Activated T-helper 1 cell treated with anti-CD3 and anti-CD28 coated beads, Interleukin-12 subunit alpha, Interleukin-12 subunit beta, Interleukin-2, Interleukin-4 antibody, amounts not matched to agents 30 ng/mL and 10 ng/mL and 1 ng/mL, durations not matched to agents 14 hours and 24 hours and 36 hours (primary cell): ENCODE measurements at places on chromosomes 11 and 22.

- DNase-seq, result peak; percentile 12
These were observed 40.4 kb downstream of the BCR start for GRCh38 chr22:23220485-23221350.

DNA sequence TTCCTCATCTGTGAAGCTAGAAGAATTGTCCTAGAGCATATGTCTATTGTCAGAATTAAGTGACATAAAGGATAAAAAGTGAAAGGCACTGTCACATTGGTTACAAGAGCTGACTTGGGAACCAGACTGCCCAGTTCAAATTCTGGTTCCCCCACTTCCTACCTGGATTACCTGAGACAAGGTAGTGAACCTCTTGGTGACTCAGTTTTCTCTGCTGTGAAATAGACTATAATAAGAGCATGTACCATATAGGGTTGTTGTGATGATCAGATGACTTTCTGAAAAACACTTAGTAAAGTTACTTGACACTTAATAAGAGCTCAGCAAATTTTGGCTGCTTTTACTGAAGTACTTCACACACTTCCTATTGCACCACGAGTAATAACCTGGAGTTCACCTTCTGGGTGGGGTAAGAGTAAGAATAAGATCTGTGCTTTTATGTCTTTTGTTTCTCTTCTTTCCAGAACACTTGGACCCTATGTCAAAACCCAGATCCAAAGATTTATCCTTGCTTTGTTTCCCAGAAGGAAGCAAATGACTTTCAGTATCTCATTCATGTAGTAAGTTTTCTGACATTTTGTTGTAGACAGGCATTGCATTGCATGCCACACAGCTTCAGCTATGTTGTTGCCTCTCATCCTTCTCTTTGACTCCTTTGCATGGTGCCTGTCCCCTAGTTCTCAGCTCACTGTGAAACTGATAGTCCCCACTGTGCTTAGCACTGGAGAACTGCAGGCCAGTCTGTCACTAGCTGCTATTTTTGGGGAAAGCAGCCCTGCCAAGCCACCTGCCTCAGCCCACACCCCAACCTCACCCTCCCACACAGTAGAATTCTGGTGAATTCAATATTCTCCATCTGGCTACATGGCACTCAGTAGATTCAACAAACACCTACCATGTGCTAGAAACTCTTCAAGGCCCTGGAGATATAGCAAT is 121.8 kb upstream of the POU2AF2 start:
- DNase-seq, result no peak

- no peak for DNase-seq
These were observed 23.3 kb upstream of the PPFIA1 start for GRCh38 chr11:70247042-70247709.

DNA sequence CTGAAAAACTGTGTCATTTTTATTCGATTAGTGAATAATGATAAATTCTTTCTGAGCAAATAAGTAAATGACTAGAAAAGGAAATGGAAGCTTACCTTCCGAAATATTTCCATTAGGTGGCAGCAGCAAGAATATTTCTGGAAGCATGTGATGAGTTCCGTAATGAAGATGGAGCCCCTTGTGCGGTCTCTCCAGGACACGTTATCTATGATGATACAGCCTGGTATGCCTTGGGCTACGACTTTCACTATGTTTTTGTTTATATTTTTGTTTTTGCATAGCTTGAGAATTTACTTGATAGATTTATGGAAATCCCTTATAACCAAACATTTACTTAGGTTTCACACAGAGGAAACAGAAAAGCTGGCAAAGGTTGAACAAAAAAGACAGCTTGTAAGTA is 25.7 kb downstream of the CASP5 start:
- DNase-seq, result no peak

DNA sequence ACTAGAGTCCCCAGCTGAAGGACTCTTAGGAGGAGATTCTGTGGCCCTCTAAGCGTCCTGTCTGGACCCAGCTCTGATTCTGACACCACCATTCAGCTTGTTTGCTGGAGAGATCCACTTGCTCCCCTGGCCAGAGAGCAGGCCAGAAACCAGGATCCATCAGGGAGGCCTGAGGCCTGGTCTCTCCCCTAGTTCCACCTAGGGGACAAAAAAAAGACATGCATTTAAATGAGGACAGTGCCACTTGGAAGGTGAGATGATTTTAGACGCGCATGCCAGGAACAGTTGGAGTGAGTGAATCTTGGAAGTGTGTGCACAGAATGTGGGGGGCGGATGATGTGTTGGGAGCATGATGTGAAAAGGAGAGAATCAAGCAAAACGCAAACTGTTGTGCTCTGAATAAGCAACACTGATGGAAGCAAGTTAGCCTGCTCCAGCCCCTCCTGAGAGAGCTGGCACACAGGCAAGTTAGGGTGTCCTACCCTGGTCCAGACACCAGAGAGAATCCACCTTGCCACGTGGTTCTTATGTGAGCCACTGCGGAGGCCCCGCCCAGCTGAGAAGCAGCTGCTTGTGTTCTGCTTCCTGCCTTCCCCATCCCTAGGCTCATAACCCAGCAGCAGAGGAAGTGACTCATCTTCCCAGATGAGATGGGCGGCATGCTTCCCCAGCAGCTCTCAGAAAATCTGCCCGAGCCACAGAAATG is 8.0 kb upstream of the SLCO2B1 start:
- peak; percentile 76 for DNase-seq

- DNase-seq, result no peak
These were observed 27.2 kb upstream of the KCNQ1OT1 start for GRCh38 chr11:2726964-2727363.

- no peak for DNase-seq
These were observed 46.0 kb upstream of the PPARA start for GRCh38 chr22:46104170-46104880.

DNA sequence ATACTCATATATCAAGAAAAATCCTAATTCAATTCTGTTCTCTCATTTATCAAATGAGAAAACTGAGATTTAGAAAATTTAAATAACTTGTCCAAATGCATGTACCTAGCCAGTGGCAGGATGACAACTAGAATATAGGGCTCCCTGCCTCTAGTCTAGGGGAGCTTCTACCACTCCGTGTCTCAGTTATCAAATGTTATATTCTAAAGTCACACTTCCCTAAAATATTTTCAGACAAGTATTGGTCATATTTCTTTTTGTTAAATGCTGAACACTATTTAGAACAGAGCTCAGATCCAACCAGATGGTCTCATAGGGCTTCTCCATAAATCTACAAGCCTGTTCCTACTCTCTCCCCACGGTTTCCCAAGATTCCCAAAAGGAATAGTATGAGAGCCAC is 26.3 kb downstream of the KCNJ1 start:
- DNase-seq, result no peak

GRCh38 chr11:28621753-28622152 is 513.6 kb downstream of the METTL15 start:
- no peak for DNase-seq

GRCh38 chr11:59556917-59557348 is 45.6 kb downstream of the OR4D9 start:
- no peak for DNase-seq

DNA sequence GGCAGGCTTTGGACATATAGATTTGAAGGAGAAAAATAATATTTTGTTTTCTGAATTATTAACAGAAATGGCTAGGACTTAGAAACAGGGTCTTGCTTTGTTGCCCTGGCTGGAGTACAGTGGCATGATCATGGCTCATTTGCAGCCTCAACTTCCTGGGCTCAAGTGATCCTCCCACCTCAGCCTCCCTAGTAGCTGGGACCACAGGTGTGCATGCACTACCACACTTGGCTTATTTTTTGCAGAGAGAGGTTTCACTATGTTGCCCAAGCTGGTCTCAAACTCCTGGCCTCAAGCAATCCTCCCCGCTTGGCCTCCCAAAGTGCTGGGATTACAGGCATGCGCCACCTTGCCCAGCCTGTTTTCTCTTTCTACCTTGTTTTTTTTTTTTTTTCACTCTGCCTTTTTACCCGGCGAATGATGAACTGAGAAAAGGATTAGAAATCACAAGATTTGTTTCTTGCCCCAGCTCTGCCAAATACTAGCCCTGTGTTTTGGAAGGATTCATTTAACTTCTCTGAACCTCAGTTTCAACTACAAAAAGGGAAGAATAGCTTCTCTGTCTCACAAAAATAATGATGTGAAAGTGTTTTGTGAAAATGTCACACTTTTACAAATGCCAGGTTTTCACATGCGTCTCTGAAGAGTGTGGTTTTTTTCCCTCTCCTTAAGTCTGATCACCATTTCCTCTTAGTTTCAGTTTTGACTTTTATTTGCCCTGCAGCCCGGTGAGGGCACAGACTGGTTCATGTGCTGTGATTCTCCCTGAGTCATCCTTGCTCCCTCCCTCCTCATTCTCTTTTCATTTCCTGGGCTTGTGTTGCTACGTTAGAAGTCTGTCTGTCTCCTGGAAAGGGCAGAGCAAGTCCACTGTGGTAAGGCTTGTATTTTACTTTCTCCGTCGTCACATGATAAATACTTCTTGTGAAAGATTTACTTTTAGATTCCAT is 67.7 kb downstream of the BCL2L13 start:
- peak; percentile 21 for DNase-seq

DNA sequence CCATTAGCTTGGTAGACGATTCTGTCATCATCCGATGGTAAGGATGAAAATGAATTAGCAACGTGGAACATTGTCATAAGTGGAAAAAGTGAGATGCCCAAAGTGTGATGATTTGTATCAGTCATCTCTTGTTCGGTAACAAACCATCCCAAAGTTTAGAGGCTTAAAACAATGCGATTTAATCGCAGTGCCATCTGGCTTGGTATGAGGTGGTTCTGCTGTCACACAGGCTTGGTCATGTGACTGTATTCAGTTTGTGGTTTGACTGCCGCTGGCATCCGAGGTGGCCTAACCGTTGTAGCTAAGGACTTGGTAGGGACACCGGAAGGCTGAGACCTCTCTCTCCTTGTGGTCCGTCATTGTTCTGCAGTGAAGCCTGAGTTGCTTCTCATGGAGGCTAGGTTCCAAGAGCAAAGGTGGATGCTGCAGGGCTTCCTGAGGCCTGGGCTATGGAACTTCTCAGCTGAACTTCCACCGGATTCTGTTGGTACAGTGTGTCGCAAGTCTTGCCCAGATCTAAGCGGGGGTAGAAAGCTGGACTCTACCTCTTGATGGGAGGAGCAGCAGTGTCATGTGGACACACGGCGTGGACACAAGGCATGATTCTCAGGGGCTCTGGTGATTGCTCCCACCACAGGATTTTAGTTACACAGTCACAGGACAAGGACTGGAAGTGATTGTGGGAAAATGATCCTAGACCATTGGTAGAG is 36.3 kb downstream of the BCR start:
- peak; percentile 42 for DNase-seq

DNA sequence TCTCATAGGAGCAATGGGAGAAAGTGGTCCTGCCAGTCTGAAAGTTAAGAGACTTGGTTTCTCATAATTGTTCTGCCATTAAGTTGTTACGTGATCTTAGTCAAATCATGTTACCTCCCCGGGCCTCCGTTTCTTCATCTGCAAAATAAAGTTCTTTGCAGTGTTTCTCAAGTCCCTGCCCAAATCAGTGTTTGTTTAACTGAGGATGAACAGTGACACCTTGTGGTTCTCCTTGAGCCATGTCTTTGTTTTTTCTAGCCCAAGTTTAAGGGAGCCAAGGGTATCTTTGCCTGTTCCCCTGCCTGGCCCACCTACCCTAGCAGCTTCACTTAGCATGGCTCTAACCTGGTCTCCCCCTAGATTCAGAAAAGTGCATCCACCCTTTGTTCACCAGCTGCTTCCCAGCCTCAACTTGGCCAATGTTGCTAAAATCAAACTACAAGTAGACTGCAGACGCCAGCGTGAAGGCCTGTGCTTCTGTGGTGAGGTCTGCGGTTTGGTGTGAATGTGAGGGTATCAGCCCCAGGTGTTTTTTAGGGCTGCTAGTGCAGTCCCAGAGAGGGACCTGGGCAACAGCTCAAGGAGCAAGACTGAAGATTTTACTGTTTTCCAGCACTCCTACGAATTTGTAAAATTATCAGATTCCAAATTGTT is 35.5 kb downstream of the FZD4 start:
- no peak for DNase-seq

- DNase-seq, result no peak
These were observed 18.7 kb upstream of the JHY start for GRCh38 chr11:122863704-122864326.

DNA sequence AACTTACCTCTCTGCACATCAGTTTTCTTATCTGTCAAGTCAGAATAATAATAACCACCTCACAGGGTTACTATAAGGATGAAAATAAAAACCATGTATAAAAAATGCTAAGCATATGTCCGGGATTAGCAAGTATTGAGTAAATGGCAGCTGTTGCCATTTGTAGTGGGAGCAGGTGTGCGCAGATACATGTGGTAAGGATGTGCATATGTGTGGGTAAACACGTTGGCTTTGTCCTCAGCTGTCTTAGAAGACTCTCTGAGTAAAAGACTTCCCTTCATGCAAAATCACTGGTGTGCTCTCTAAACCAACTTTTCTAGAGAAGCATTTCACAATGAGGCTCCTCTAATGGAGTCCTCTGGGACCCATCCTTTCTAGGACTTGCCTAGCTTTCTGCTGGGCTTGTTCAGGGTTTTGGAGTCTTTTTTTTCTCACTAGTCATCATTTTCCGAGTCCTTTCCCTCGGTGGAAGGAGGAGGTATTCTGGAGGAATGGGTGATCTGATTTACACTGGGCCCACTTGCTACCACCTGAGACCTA is 62.4 kb downstream of the NELL1 start:
- no peak for DNase-seq

GRCh38 chr11:30453705-30454104 is 130.8 kb downstream of the ARL14EP start:
- DNase-seq, result no peak

GRCh38 chr22:37197451-37198257 is 9.6 kb upstream of the C1QTNF6 start:
- no peak for DNase-seq

GRCh38 chr11:102448869-102449224 is 3.7 kb downstream of the TMEM123 start:
- DNase-seq, result no peak

- no peak for DNase-seq
These were observed 28.2 kb downstream of the A4GALT start for GRCh38 chr22:42692239-42693054.

DNA sequence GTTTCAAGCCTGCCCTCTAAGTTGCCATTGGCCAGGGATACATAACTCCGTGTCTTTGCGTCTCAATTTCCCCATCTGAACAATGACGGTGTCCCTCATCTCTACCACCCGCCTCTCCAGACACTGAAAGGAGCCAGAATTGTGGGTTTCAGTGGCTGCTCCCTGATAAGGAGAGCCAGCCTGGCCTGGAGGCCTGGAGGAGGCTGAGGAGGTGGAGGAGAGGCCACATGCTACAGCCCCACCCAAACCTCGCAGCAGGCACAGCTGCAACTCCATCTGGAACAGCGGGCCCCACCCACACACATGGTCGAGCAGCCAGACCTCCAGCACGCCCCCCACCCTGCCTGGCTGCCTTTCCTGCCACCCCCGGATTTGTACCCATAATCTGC is 34.4 kb upstream of the CD82 start:
- DNase-seq, result no peak

DNA sequence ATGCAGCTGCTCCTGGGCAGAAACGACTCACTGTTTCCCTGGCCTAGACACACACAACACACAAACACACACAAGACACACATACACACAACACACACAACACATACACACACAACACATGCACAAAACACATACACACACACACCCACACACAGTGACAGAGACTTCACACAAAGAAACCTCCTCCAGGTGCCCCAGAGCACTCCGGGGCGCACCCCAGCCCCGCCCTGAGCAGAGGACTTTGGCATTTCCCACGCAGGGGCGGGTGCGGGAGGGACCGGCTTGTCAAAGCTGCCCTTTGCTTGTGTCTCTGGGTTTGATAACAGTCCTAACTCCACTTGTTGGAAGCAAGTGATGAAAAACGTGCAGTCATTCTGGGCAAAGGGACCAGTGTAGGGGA is 6.5 kb downstream of the APOBEC3A start:
- no peak for DNase-seq

- DNase-seq, result no peak
These were observed 26.1 kb downstream of the PTPRJ start for GRCh38 chr11:48006301-48006992.
